ENCODE measurements at places on chromosomes 3 and 15.

DNA sequence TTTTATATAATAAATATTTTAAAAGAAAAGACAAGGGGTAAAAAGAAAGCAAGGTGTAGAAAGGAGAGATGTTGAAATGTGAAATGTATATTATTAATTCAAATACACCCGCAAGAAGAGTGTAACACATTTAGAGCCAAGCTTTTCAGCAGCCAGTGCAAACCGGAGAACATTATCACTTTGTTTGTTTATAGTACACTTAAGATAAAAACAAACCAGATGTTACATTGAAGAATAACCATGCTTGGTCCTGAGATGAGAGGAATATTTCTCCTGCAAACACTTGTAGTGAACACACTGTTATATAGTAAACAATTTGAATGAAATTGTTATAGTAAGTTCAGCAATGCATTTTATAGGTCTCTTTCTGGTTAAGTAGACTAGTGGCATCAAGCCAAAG, 1441.5 kb downstream of the OTOL1 start:
- DNase-seq, result no peak

GRCh38 chr15:39084674-39085530, 496.0 kb upstream of the THBS1 start:
- DNase-seq, result peak; percentile 87

- no peak for DNase-seq
Measured at GRCh38 chr3:177742273-177742672, 545.0 kb upstream of the TBL1XR1 start.

GRCh38 chr15:92839696-92840095, 60.4 kb upstream of the CHD2 start:
- DNase-seq, result no peak

GRCh38 chr3:74880237-74880636, 265.8 kb upstream of the CNTN3 start:
- DNase-seq, result no peak

GRCh38 chr3:11591002-11591355, 52.7 kb downstream of the VGLL4 start:
- DNase-seq, result peak; percentile 79

DNA sequence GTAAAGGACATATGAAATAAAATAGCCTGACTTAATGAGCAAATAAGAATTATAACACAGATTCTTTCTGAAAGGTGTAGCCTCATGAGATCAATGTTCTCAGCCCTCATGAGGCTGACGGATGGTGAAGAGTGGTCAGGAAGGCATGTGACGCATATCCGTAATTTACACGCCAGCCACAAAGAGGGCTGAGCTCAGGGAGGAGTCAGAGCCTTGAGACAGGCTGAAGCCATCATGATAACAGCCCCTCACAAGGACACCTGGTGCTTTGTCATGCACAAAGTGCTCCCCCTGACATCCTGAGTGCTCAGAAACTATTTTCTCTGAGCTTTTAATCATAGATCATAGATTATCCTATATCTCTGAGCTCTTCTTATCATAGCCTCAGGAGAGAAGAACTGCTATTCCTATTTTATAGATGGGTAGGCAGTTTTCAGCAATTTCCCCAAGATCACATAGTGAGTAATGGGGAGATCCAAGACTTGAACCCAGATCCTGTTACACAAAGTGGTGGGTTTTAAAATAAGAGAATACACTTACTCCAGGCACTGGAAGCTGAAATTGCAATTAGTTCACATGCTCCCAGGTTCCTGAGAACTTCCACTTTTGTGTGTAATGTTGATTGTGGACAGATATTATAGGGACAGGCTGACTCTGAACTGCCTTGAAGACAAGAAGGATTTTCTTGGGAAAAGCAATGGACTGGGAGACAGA, 267.1 kb downstream of the RPLP1 start:
- no peak for DNase-seq

DNA sequence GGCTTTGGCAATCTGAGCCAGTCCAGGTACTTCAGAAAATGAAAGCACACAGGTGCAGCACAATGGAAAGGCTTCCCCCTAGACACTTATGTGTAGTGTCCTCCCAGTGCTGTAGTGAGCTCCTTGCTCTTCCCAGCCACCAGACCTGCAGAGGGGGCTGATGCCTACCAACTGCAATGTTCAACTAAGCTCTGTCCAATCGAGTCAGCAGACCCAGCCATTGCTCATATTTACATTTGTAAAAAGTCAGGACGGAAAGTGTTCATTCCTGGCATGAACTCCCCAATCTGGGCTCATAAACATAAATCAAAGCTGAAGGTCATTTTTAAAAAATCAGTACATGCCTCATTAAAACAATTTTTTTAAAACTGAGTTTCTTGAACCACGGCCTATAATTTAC, 73.0 kb downstream of the FOXP1 start:
- peak; percentile 79 for DNase-seq

- no peak for DNase-seq
Measured at GRCh38 chr3:124178531-124178930, 186.6 kb upstream of the ROPN1 start.

DNA sequence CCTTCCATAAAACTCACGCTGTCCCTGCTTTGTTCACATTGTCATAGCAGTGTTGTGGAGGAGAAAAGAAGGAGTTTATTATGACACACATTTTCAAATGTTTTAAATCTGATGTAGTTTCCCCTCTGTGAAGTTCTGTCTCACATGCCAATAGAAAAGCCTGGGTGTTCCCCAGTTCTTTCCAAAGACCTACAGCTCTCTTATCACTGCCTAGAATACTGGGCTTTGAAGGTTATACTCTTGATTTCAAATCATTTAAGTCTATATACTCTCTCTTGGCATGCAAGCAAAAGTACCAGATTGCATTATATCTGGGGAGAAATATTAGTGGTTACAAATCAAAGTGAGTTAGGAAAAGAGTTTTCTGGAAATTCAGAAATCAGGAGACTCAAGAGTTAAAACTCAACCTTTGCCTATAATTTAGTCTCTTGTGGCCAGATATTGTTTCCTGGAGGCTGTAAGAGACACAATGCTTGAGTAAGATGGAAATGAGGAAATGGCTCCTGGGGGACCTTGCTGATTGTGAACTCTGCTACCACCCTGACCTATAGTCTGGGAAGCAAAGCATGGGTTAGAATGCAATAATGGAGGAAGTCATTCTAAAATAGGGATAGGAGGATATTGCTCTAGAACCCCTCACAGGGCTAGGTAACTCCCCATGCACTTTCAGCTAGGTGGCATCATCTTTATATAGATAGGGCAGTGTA, 182.8 kb downstream of the KCNAB1 start:
- no peak for DNase-seq

- DNase-seq, result no peak
Measured at GRCh38 chr3:38396861-38397260, 50.3 kb downstream of the XYLB start.

GRCh38 chr3:46892285-46893145, 15.0 kb downstream of the PTH1R start:
- peak; percentile 86 for DNase-seq

GRCh38 chr15:88006146-88006545, 250.4 kb downstream of the NTRK3 start:
- DNase-seq, result no peak

- peak; percentile 8 for DNase-seq
Measured at GRCh38 chr3:189108067-189108466, 63.7 kb upstream of the TPRG1 start.

DNA sequence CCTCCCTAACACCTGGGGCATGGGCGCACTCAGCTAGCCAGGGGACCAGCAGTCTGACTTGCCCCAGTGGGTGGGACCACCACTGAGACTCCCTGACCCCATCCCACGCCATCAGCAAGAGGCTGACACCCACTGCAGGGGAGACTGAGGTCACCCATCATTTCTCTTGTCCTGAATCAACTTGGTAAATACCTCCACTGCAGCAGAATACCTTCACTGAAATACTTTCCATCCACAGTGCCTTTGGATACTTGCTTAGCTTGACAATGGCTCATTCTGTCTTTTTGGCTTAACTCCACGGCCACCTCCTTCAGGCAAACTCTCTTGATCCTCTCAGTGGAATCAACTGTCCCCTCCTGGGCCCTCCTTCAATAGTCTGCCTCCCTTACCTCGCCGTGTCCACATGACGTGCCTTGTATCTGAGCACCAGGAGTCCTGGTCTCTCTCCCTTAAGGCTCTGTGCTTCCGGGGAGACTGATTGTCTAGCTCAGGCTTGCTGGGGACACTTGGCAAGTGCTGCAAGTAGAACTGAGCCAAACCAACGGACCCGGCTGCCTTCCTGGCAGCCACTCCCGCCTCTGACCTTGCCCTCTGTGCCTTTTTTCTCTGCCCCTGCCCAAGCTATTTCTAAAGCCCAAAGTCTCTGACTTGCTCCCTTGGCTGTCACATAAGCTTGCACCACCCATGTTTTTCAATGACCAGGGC, 119.1 kb downstream of the ADCY5 start:
- no peak for DNase-seq

GRCh38 chr3:43757666-43758321, 67.1 kb downstream of the ABHD5 start:
- DNase-seq, result no peak

DNA sequence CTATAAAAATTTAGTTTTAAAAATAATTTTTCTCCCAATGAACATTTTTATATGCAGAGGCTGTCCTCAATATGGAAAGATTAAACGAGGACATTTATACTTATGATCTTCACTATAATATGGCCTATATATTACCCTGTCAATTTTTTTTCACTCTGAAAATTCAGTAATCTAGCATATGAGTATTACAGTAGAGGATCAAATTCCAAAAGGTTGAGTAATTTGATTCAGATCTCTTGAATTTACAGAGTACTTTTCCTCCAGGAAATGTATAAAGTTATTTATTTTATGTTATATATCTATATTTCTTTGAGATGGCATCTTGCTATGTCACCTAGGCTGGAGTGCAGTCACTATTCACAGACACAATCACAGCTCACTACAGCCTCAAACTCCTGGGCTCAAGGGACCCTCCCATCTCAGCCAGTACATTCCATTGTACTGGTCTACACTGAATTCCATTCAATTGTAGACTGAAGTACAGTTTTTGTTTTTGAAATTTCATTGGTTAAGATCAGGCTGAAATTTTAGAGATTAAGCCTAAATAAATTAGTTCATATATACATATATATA, 16.3 kb upstream of the TRPM7 start:
- DNase-seq, result peak; percentile 16

DNA sequence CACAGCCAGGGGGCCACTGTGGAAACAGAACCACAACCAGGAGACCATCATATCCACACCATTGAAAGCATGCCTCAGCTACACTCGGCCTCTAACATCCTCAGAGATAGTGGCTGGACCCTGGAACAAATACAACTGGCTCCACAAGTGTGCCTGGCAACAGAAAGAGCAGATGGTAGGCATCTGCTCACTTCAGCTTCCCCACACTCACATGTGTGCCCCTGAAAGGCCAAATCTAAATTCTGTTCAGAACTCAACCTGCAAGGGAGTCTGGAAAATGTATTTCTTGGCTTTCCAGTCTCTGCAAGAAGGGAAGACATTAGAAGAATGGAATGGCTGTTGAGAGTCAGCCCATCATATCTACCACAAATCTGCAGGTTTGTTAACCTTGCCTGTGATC, 54.7 kb upstream of the CTNNB1 start:
- DNase-seq, result no peak

DNA sequence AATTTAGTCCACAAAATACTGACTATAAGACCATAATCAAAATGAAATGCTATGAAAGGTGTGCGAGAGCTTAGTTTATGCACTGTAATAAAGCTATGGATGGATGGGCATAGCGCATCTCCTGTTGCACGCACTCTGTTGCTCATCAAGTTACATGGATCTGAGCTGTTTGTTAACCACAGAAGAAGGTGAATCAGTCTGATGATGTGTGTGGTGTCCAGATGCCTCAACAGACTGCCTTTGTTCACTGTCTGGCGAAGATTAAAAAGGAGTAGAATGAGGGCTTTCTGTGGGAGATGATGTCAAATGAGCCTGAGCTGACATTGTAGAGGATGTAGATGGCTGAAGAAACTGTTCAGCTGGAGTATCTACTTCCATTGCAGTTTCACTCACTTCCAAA, 36.1 kb downstream of the NSMCE3 start:
- DNase-seq, result no peak

GRCh38 chr15:70318594-70319465, 221.1 kb upstream of the TLE3 start:
- peak; percentile 88 for DNase-seq

- no peak for DNase-seq
Measured at GRCh38 chr15:96200357-96200967, 130.0 kb upstream of the NR2F2 start.

DNA sequence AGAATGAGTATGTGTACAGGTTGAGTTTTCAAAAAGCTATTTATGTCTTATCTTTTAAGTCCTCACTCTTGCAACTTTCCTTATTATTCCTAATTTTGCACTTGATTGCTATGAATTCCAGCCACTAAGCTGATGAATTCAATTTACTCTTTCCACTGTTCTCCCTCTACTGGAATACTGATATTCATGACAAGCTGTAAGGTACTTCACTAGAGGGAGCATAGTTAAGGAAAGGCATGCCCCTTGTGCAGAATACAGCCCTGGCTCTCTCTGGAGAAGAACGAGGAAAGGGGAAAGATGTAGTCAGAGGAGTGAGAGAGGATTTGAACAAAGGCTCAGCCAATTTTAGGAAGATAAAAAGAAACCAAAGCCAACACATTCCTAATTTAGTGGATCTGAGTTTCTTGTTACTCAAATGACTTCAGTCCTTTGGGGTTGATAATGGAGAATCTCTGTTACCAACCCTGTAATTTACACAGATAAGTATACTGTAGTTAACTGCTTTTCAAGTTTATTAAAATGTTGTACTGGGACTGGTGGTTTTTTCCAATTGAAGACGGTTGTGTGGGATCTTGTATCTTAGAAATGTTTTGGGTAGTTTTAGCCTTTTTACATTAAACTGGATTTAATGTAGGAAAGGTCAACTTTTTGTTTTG, 4.0 kb downstream of the SCAANT1 start:
- DNase-seq, result peak; percentile 42

DNA sequence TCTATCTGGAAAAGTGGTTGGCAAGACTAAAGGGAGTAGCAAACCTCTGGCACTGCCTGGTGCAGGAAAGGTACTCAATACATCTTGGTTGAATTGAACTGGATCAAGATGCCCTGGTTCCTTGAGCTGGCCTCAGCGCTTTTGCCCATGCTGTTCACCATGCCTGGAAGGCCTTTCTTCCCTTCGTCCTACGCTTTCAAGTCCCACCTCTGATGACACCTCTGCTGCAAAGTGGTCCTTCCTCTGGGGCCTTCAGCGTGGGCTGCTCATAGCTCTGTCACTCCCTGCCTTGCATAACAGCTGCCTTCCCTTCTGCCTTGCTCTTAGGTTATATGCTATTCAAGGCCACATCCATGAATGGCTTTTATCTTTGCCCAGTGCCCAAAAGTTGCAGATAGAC, 23.0 kb downstream of the ITGA11 start:
- DNase-seq, result no peak

GRCh38 chr3:114119776-114120175, 59.1 kb downstream of the DRD3 start:
- DNase-seq, result no peak

DNA sequence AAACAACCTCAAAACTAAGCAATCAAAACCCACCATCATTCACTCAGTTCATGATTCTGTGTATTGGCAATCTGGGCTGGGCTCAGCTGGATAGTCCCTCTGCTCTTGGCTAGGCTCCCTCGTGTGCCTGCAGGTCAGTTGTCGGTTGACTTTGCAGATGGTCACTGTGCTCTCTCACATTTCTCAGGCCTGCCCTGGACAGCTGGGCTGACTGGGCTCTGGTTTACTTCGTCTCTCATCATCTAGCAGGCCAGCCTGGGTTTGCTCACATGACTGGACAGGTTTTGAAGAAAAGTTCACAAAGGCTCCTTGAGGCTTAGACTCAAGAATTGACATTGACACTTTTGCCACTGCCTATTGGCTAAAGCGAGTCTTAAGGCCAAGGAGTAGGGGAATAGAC, 105.0 kb upstream of the CTNNB1 start:
- no peak for DNase-seq

All from EH (cell line).